8988T (cell line): ENCODE measurements at places on chromosomes 2 and 18.

DNA sequence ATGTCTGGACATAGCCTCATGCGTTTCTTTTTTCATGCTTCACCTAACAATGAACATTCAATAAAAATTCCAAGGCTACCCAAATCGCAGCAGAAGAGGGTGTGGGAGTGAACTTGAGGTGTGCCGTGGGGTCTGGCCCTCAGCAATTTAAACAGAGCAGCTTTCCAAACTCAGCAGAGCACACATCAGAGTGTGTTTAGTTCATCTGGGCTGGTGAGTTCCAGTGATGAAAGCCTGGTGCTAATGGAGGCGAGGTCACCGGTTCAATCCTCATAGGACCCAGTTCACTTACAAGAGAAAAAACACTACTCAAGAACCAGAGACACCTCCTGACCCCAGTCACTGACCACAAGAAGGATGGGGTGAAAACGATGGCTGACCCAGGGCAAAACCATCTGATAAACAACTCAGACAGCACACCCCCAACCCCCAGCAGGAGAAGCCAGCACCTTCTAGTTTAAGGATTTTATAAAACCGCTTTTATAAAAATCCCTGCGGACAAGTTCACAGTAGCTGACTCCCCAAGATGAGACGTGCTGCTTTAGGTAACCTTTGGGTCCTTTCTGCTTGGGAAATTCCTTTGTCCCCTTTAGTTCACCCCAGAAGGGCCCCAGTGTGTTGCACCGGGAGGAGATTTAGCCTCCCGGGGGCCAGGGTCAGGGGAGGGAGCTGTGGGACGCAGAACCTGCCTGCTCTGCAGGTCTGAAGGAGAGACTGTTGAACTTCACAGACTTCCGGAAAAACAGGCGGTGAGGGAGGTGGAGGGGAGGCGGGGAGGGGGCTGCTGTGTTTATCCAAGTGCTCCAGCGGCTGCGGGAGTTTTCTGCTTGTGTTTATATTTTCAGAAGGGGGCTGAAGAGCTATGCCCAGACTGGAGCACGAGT, 152.7 kb upstream of the SOX11 start:
- no peak for DNase-seq

DNA sequence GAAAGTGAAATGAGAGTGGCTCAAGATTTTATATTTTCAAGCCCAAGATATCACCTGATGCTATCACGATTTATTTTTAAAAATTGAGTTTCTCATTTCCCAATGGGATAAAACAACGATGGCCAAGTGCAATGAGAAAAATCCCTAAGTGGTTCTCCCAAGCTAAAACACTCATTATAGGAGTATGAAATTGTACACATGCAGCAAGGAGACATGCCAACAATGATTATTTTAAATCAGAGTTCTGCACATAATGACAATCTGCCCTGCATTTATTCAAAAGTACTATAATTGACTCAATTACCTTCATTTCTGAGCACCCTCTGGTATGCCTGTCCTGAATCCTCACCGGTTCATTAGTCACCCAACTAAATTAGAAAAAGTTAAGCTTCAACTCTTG, 12.7 kb downstream of the CYTIP start:
- DNase-seq, result no peak

DNA sequence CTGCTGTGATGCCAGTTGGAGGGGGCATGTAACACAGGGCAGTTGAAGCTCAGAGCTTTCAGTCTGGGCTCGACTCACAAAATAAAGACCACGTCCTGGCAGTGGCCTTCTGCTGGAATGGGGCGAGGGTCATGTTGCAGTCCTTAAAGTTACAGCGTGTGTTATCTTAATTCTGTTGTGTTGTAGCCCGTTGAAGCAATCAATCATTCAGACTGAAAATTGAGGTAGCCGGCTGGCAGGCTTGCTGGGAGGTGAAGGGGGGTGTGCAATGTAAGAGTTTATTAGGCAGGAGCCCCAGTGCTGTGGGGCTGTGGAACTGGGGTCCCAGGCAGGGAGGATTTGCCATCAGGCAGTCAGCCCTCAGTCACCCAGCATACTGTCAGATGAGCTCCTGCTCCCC, 136.9 kb upstream of the EPAS1 start:
- DNase-seq, result no peak

GRCh38 chr2:218282173-218282991, 9.9 kb downstream of the TMBIM1 start:
- no peak for DNase-seq

- no peak for DNase-seq
These were observed 101.5 kb upstream of the SETBP1 start for GRCh38 chr18:44579028-44579702.

GRCh38 chr2:220240641-220241040, 613.2 kb downstream of the SLC4A3 start:
- DNase-seq, result no peak

DNA sequence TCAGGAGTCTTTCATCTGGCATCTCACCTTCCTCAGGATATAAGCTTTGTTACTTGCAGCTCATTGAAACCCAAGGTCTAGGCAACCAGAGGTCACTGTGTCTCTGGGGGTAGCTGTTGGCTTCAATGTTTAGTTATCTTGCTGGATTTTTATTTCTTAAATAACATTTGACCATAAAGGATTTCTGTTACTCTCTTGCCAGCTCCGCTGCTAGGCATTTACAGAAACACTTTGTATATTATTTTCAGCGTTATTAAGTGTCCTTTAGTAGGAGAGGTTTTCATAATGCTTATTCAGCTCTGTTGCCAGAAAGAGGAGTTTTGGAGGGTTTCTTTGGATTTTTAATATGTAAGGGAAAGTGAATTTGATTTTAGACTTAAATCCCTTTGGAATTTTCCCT, 61.4 kb downstream of the QPCT start:
- DNase-seq, result no peak

GRCh38 chr2:112698834-112699515, 21.8 kb upstream of the NT5DC4 start:
- DNase-seq, result no peak

GRCh38 chr2:28094739-28095138, 204.2 kb downstream of the BABAM2 start:
- no peak for DNase-seq

- no peak for DNase-seq
These were observed 8.4 kb downstream of the TMEM247 start for GRCh38 chr2:46487667-46488335.

DNA sequence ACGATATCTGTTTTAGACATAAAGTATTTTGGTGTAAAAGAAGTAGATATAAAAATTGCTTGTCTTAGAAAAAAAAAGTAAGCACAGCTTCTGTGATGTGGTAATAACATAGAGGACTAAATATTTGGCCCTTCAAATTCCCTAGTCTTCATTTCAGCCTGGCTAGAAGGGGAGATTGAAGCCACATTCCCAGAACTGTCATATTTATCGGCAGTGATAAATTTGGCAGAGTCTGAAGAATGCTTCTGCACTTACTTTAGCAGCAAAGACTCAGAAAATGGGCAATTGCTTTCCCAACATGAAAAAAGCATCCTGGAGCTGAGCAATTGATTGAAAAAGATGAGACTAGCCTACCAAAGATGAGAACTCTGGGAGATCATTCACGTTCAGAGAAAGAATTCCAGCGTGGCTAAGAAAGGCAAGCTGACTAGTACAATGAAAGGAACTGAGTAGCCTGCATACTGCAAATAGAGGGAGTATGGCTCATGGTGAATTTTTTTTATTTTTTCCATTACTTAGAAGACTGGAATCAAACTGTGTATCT, 278.7 kb upstream of the KLHL29 start:
- DNase-seq, result no peak

- DNase-seq, result no peak
These were observed 128.6 kb downstream of the NCK2 start for GRCh38 chr2:105873281-105873680.
